Right cardiac atrium (tissue), 5 donors: ENCODE measurements at places on chromosomes 16 and 17. TPM values are rescaled to one million over a fixed set of nuclear protein-coding genes. Genes with fewer than 3 reads are reported as not detected.
A peak's percentile ranks its signal among the peaks of the same experiment; 100 is the strongest.

DNA sequence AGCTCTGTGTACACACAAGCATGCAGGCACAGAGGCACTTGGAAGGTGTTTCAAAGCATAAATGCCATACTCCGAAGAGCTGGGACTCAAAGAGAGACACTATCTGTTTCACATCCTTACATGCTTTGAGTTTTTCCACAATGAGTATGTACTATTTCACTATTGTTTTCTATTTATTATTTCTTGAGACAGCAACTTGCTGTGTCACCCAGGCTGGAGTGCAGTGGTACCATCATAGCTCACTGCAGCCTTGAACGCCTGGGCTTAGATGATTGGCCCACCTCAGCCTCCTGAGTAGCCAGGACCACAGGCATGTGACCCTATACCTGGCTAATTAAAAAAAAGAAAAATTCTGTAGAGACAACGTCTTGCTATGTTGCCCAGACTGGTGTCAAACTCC lies 31.6 kb downstream of the CYB5D2 start:
- DNase-seq = peak; percentile 18

- DNase-seq = no peak
Measured at GRCh38 chr17:7840441-7840840, 6.4 kb downstream of the KDM6B start.

GRCh38 chr17:35265566-35266141 lies 22.8 kb downstream of the SLFN5 start:
- no peak for DNase-seq

DNA sequence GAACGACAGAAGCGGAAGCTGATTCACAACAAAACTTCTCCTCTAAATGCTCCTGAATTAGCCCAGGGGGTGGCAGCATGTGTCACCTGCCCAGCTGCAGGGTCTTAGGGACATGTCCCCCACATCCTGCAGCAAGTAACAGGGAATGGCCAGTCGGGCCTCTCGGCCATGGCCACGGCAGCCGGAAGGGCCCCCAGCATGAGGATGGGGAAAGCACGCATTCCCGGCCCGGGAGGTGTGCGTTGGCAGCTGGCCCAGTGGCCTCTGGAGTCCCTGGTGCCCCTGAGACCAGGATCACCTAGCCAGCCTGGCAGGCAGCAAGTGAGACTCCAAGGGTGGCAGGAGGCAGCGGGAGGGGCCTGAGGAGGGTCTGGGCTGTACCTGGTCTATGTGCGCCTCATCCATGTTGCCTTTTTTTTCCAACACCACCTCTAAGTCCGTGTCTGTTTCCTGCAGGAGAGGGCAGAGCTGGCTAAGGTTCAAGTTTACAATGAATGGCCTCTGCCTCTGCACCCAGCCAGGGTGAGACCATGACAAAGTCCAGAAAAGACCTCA lies 7.0 kb downstream of the KNOP1 start:
- no peak for DNase-seq

DNA sequence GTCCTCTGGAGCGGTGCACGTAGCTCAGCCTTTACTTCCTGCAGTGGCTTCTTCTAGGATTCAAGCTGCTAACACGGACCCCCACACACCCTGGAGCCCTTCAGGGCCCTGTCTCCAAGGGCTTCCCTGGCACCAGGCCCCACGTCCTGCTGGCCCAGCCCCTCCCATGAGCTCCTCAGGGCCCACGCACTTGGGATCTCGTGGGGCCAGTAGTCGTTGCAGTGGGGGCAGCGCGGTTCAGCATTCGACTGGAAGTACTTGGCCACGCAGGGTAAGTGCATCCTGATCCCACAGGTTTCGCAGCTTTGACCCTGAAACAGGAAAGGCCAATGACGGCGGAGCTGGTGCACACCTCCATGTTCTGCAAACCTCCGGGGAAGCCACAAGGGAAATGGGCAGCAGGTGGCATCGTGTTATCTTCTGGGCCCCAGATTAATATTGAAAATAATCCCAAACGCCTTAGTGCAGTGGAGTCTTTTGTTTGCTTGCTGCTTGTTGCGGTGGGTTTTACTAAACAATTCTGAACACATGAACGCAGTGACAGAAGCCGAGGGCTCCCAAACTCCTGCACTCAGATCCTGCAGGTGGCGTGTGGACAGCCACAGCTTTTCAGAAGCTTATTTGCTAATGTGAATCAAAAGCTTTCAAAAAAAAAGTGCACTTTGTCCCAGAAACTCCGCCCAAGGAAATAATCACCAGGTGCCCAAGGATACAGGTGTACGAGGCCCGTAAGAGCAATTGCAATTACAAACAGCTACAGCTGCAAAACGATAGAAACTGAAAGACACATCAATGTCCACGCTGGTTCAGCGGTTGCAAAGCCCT lies 22.4 kb downstream of the KDM8 start:
- peak; percentile 68 for DNase-seq

GRCh38 chr17:60173304-60173819 lies 23.6 kb downstream of the CA4 start:
- no peak for DNase-seq

DNA sequence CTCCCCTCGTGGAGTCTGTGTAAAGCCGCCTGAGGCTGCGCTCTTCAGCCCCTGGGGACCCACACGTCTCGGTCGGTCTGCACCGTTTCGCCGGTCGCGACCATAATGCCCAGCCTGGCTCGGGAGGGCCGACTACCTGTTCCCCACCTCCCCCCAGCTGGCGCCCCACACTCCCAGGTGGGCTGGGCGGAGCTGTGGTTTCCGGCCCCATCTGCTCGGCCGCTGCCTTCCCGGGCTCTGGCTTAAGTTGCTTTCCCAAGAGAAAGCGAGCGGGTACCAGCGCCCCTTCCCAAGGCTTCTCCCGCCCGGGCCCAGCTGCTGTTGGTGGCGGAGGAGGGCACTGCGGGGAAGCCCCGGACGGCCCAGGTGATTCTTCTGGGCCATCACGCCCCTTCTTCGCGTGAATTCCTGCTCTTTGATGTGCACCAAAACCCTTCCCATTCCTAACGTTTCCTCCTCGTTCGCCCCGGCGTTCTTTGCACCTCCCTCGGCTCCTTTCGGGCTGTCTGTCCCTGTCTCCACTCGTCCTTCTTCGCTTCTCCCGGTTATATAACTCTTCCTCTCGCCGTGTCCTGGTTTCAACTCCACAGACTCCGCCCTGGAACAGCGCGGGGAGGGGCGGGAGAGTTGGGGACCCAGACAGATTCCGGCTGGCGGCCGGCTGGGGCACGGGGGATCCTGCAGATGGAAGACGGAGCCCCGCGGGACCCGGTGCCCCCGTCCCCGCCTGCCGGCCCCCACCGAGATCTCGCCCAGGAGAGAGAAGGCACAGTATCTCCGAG lies 2.0 kb downstream of the KDM6B start:
- peak; percentile 83 for DNase-seq

DNA sequence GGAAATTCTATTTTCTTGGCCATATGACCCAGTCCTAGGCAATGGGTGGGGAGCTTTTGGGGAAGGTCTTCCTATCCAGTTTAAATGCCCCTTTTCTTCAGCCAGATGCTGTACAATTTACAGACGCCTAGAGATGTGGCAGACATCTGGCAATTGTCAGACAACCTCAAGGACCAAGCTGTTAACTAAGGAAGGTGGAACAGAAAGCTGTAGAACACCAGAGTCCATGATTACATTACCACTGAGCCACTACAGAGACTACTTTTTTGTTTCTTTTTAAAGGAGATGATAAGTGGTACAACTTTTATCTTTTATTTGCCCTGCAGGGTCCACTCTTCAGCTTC lies 21.1 kb upstream of the CORO6 start:
- DNase-seq = no peak

DNA sequence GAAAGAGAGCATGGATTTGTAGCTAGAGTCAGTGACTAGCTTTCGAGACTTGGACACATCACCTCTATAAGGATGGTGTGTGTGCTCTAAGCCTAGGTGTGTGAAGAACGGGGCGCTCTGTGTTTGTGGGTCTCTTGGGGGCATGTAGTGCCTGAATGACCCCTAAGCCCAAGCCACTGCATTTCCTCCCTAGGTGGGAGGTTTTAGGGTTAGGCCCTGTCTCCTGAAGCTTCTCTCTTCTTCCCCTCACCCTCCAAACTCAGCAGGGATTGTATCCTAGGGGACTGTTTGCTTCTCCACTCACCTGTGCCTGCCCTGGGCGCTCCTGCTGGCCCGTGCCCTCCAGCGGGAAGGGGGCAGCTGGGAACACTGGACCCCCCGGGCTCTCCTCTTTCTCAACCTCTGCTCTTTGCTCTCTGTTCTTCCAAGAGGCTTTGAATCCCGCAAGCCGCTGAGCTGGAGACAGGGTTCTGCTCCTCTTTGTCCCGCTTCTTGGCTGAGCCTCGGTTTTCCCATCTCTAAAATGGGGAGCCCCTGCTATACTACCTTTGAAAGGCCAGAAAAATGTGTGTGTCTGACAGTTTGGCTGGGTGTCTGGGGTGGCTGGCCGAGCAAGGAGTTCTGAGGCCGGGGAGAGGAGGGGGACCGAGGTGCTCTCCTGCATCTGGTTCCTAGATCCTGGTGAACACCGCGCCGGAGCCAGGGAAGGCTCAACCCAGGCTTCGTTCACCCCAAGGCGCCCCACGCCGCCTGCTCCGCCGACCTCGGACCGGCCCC lies 810 bp downstream of the CYGB start:
- no peak for DNase-seq

GRCh38 chr16:2520784-2521531 lies 787 bp downstream of the AMDHD2 start:
- DNase-seq = peak; percentile 76

DNA sequence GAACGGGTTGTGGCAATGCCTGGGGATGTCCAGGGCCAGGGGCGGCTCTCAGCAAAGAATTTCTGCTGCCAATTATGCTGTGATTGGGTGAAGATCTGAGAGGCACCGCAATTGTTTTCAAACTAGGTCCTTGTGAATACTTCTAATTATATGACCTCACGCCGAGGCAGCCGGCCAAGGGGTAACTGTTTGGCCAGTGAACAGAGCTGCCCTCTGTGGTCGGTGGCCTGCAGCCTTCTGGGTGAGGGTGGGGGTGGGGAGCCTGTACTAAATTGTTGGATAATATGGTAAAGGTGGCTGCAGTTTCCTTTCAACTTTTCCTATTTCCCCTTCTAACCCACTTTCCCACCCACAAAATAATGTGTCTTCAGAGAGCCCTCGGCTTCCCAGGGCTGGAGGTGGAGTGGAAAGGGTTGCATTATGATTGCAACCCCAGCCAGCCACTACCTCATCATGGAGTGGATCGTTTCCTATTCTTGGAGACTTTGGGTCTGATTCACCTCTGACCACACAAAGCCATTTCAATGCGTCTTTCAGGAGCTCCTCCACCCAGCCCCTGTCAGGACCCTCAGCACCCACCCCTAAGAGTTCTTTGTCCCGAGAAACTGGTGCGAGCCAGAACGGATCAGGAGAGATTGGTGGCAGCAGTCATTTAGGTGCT lies 2.0 kb upstream of the DNAI2 start:
- peak; percentile 88 for DNase-seq

Gene MARCHF10
- total RNA-seq = not detected

Gene MYH1
- not detected for total RNA-seq

Gene KRTAP2-3
- not detected for total RNA-seq

Gene CSH1
- not detected for total RNA-seq

Gene MILR1
- 1.9 TPM for total RNA-seq
